ENCODE measurements at places on chromosomes 6 and 20.

- no peak for DNase-seq
Measured at GRCh38 chr6:165096209-165096608, 213.2 kb downstream of the C6orf118 start.

GRCh38 chr6:74606582-74607071 lies 599.2 kb downstream of the COL12A1 start:
- DNase-seq: no peak

- no peak for DNase-seq
Measured at GRCh38 chr20:42492290-42492689, 697.4 kb downstream of the PTPRT start.

GRCh38 chr6:95819939-95820338 lies 195.8 kb upstream of the FUT9 start:
- DNase-seq: no peak

- no peak for DNase-seq
Measured at GRCh38 chr6:14333556-14334305, 216.2 kb downstream of the CD83 start.

- DNase-seq: no peak
Measured at GRCh38 chr6:142165227-142165626, 18.2 kb downstream of the VTA1 start.

GRCh38 chr6:134147034-134147533 lies 94.7 kb upstream of the SLC2A12 start:
- no peak for DNase-seq

GRCh38 chr20:8764344-8764962 lies 304.4 kb upstream of the PLCB4 start:
- no peak for DNase-seq

DNA sequence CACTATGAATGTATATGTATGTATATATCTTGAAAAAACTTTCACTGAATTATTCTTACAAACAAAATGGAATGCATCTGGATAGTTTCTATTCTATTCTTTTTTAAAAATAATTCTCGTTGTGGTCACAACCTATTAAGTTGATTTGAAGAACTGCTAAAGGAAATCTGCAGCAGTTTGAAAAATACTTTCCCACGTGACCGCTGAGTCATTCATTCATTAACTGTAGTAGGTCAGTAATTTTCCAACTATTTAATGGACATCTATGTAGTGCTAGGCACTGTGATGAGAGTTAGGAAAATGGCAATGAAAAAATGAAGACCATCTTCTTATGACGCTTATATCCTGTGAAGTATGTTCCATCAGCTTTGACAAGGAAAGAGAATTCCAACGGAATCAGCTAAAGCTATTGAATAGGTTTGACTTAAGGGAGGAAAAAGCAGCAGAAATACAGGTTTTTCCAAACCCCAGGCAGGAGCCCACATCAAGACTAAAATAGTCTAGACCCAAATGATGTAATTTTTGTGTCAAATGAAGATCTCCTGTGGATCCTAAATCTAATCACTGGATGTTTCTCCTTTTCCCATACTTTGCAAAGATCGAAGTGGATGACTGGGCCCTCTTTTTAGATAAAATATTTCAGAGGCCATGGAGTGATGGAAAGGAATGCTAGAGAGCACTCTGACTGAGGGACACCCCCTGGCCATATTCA lies 4.1 kb upstream of the EFHC1 start:
- no peak for DNase-seq

DNA sequence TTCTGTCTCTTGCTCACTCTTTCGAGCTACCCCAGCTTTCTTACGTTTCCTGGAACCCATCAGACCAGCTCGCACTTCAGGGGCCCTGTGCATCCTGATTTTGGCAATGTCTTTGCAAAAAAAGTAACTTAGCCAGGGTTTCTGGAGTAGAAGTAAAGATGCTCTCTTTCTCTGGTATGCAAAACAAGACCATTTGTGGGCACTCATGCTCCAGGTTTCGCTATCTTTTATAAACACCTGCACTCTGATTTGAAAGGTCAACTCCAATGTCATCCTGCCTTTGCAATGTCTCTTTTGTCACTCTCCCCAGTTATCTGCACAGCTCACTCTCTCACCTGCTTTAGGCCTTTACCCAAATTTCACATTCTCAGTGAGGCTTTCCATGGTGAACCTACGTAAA lies 869.1 kb downstream of the QKI start:
- DNase-seq: no peak

DNA sequence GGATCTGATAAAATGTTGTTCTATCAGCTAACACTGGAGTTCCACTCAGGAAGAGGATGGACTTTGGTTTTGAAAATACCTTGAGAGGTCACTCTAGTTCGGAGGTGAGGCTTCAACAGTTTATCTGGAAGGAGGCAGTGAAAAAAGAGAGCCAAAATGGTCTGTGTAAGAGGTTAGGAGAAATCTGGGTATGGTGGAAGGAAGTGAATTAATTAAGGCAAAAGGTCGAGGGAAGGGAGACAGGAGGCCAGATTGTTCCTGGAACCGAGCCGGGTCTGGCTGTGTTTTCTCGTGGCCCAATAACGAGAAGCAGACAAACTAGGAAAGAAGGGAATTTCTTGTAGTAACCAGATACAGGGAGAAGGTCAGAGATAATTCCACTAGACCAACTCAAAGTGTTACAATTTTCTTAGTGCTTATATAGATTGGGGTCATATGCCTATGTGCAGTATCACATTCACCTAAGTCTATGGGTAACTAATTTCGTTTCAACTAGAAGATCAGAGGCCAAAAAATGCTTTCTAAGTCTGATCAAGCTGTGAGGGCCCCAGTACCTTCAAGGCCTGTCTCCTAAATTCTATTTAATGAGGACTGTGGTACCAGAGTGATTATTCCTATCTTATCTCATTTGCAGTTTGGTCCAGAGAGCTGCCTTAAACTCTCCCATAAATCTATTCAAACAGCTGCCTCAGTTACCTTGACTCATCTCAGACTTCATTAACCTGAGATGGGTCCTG lies 96.0 kb upstream of the SNX9 start:
- no peak for DNase-seq

DNA sequence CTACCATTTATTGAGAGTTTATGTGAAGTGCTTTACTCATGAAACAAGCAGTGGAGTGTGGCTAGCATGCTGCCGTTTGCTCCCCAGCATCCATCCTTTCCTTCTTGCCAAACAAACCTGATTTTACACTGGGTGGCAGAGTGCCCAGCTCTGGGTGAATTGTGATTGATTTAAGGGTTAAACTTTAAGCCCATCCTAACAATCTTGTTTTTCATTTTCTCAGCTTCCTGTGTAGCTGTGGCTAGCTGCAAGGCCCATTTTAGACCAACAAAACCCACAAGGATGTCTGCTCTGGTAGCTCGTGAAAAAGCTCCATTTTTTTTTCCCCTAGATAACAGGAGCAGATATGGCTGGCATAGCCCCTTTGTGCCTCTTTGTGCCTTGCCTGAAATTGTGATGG lies 77.7 kb upstream of the KCNG1 start:
- DNase-seq: no peak

DNA sequence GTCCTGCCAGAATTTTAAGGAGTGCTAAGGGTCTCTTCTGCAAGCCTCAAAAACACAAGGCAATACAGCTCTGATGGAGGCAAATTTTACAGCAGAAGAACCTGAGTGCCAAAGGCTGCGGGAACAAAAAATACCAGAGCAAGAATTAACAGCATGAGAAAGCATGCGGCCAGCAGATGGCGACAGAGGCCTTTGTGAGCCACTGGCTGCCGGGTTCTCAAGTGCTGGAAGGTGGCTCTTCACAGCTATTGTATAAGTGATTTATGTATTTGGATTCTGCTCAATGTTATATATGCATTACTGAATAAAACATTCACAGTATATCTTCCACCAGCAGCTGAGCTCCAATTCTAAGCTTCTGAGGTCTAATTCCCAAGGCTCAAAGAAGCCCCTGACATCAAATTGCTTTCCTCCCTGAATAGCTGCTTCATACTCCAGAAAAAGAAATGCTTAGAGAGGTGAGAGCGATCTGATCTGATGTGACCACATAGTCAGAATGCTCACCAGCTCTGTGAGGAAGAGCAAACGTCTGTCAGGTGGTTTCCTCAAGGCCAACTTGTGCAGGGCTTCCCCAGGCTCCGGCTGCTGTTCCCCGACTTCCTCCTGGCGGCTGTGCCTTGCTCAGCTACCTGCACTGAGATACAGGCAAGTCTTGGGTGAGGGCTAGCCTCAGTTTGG lies 58.6 kb downstream of the PPP1R3G start:
- DNase-seq: peak; percentile 69

DNA sequence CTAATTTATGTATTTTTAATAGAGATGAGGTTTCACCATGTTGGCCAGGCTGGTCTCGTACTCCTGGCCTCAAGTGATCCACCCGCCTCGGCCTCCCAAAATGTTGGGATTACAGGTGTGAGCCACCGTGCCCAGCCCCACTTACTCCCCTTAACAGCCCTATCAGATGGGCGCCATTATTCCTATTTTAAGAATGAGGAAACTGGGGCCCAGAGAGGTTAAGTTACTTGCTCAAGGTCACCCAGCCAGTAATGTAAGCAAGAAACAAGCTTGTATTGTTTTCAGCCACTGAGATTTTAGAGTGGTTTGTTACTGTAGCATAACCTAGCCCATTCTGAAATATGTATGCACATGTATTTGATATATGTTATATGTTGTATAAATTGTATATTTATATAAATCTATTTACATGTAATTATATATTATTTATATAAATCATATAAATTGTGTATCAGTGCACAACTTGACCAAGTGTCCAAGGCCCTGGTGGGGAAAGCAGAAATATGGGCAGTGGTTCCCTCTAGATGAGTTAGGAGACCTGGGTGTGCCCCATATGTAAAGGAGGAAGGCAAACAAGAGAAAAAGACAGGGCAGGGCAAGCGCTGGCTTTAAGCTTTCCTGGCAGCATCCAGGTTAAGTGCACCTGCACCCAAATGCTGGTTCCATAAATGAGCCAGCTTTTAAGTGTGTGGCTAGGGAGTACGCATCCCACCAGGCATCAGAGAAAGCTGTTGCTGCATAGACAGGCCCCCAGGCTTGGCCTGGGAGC lies 1.2 kb upstream of the GUCA1A start:
- DNase-seq: no peak

GRCh38 chr20:59322081-59322480 lies 21.7 kb downstream of the EDN3 start:
- DNase-seq: no peak

GRCh38 chr20:53804920-53805894 lies 211.6 kb upstream of the ZNF217 start:
- no peak for DNase-seq

- no peak for DNase-seq
Measured at GRCh38 chr6:25156123-25156522, 123.1 kb upstream of the CARMIL1 start.

- DNase-seq: no peak
Measured at GRCh38 chr6:19427548-19427947, 409.6 kb upstream of the ID4 start.

- DNase-seq: no peak
Measured at GRCh38 chr6:89087881-89088280, 7.3 kb downstream of the PNRC1 start.

DNA sequence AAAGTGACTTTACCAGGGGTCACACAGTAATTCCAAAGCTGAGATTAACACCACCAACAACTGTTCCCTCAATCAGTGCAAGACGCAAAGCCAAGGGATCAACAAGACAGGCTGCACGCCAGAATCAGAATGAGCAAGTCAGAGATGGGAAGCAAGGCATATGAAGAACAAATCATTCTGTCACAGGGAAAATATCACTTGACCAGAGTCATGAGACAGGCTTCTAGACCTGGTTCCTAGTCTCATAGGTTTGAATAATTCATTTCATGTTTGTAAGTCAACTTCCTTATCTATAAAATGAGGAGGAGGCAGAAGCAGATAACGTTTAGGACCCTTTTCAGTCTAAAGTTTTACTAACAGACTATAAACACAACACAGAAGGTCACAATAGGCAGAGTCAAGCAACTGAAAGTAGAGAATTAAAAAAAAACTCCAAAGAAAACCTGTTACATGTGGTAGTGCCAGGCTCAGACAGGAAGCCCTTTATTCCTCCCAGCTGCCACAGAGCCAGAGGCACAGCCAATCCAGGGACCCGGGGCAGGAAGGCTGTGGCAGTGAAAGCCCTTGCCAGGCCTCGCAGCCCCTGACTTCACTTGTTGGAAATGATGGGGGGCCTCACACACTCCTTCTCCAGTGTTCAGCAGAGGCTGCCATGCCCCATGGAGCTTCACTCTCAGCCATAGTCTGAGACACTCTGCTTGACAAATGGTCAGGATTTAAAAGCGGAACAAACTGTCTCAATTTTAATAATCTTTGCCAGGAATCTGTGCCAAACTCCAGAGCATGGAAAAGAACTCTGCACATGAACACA lies 29.2 kb upstream of the DST start:
- no peak for DNase-seq

DNA sequence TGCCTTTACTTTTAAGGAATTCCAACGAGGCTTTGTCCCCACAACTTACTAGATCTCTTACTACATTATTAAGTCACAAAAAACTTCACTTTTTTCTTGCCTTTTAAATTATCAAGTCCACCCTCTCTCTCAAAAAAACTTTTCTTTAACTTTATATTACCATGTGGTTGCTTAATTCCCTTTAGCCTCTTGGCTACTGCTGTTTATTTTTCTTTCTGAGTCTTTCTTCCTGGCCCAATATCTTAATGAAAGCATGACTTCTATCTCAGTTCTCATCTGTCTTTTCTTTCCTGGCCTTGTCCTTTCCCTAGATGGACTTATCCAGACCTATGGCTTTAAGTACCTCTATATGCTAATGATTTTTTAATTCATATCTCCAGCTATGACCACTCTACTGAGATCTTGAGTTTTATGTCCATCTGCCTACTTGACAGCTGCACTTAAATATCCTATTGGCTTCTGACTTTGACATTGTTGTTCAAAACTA lies 710.5 kb downstream of the RFPL4B start:
- no peak for DNase-seq

- peak; percentile 85 for DNase-seq
Measured at GRCh38 chr20:51531141-51531710, 11.3 kb downstream of the NFATC2 start.

- no peak for DNase-seq
Measured at GRCh38 chr6:5781966-5782556, 224.7 kb downstream of the NRN1 start.

GRCh38 chr6:16286151-16286522 lies 47.8 kb downstream of the GMPR start:
- no peak for DNase-seq

DNA sequence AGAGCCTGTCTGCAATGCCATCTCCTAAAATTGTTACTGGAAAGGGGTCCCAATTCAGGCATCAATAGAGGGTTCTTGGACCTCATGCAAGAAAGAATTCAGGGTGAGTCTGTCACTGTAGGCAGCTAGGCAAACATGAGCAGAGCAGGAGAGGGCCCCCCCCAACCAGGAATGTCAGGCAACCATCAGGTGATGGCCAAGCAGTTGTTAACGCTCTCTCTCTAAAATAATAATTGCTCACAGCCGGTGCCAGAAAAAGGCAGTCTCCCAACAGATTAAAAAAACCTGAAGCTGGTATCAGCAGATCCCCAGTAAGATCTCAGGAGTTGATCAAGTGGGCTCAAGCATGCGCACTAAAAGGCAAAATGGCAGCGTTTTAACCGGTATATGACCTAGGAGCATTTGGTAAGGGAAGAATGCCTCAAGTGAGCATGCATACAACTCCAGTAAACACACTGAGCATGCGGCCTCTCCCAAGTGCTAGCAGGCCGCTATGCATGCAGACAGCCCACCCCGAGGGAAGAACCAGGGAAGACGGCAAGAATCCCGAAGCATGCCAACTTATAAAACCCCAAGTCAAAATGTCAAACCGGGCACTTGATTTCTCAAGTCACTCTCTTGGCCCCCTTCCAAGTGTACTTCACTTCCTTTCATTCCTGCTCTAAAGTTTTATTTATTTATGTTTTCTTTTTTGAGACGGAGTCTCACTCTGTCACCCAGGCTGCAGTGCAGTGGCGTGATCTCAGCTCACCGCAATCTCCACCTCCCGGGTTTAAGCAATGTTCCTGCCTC lies 44.0 kb upstream of the RNGTT start:
- DNase-seq: no peak

- DNase-seq: peak; percentile 92
Measured at GRCh38 chr6:30742316-30743098, at the start of gene FLOT1. FLOT1 (minus strand) TSS chr6:30742687; CDS start chr6:30742189, 498 bp downstream.

Measured in activated CD4-positive, alpha-beta T cell treated with anti-CD3 and anti-CD28 coated beads, Interleukin-2, amount 50 U/mL, for 24 hours (primary cell).